ENCODE measurements at places on chromosomes 1 and 21.

GRCh38 chr1:214277704-214278635, 3.0 kb upstream of the SMYD2 start:
- DNase-seq: no peak

DNA sequence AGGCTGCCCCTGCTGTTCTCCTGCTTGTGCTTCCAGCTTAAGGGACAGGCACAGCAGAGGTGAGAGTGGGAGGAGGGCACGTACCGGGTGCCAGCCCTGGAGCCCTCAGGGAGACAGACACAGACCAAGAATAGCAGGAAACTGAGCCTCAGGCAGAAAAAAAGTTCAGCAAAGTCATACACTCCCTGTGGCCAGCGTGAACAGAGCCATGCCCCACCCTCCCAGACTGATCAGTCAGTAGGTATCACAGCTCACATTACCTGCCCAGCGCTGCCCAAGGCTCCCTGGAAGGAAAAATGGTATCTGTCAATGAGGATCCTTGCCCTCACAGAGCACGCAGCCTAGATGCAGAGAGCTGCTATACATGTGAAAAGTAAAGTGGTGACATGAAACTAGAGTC, 1.3 kb downstream of the UBL4B start:
- DNase-seq: no peak

DNA sequence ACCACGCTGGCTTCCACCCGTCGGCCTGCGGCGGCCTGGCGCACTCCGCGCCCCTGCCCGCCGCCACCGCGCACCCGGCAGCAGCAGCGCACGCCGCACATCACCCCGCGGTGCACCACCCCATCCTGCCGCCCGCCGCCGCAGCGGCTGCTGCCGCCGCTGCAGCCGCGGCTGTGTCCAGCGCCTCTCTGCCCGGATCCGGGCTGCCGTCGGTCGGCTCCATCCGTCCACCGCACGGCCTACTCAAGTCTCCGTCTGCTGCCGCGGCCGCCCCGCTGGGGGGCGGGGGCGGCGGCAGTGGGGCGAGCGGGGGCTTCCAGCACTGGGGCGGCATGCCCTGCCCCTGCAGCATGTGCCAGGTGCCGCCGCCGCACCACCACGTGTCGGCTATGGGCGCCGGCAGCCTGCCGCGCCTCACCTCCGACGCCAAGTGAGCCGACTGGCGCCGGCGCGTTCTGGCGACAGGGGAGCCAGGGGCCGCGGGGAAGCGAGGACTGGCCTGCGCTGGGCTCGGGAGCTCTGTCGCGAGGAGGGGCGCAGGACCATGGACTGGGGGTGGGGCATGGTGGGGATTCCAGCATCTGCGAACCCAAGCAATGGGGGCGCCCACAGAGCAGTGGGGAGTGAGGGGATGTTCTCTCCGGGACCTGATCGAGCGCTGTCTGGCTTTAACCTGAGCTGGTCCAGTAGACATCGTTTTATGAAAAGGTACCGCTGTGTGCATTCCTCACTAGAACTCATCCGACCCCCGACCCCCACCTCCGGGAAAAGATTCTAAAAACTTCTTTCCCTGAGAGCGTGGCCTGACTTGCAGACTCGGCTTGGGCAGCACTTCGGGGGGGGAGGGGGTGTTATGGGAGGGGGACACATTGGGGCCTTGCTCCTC, 1.9 kb downstream of the OLIG2 start:
- no peak for DNase-seq

DNA sequence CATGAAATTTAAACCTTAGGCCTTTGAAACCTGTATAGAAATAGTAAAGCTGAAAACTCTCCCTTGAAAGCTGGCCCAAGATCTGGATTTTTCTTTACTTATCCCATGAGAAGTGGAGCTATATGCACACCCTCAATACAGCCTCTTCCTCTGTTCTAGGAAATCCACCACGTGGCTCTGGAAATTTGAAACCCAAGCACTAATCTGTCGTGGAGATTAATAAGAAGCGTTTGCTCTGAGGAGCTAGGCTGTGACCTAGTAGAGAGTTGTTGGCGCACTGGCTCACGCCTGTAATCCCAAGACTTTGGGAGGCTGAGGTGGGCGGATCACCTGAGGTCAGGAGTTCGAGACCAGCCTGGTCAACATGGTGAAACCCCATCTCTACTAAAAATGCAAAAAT, 291.3 kb upstream of the PLXNA2 start:
- no peak for DNase-seq

GRCh38 chr1:44047131-44047530, 15.9 kb upstream of the SLC6A9 start:
- no peak for DNase-seq

- DNase-seq: no peak
Measured at GRCh38 chr1:196774175-196774574, 465 bp upstream of the CFHR3 start.

GRCh38 chr1:156901966-156902915, 8.7 kb downstream of the PEAR1 start:
- no peak for DNase-seq

All from BJ (cell line).